ENCODE measurements at places on chromosomes 4 and X.

GRCh38 chr4:88449290-88449689 lies 7.6 kb upstream of the HERC5 start:
- no peak for DNase-seq

DNA sequence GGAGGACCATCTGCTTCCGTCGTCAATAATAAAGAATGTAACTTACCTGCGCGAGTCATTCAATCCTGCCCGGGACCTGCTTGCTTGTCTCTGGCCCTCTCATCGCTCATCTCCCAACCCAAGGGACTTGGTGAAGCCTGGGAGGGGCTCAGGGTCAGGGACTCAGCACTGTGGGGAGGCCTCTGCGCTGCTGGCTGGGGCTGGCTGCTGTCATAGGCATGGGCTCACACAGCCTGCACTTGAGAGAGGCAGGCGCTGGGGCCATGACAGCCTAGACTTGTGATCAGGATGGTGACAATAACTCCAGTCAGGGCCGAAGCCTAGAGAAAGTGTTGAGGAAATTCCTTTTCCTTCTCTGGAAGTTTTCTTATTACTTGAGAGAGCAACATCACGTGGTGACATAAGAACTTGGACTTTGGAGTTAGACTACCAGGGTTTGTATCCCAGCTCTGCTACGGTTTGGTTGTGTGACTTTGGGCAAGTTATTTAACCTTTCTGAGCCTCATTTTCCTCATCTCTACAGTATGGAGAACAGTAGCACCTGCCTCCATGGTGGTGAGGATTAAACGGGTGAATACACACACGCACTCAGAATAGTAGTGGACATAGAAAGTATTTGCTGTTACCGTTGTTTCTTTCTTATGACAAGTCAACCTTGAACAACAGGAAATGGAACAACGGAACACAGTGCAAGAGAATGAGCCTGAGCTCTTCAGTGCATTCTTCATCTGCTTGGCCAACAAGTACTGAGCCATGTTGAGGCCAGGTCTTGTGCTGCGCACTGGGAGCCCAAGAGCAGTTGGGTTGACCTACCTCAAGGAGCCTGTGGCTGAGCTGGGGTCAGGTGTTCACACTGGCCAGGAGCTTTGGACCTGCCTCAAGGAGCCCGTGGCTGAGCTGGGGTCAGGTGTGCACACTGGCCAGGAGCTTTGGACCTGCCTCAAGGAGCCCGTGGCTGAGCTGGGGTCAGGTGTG lies 60.5 kb downstream of the TBC1D14 start:
- no peak for DNase-seq

DNA sequence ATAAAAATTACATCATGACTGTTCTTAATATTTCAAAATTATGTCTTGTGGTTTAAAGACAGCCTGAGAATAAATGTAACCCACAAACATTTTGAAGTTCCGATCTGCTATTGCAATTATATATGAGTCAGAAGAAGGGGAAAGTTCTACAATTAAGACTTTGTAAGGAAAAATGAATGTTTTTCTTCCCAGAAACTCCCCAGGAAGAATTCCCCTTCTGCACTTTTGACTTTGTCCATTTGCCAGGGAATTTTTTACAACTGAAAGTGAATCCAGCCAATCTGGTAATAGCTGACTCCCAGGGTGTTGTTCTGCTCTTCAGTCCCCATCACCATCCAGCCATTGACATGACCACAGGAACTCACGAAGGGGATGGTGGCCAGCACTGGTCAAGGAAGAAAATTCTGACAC lies 61.6 kb upstream of the NOCT start:
- no peak for DNase-seq

GRCh38 chr4:184237612-184238011 lies 19.9 kb upstream of the ENPP6 start:
- no peak for DNase-seq

GRCh38 chr4:159027535-159027934 lies 75.3 kb upstream of the RAPGEF2 start:
- DNase-seq: no peak

- no peak for DNase-seq
Observed at GRCh38 chrX:138775517-138775916, 64.0 kb upstream of the FGF13 start.

DNA sequence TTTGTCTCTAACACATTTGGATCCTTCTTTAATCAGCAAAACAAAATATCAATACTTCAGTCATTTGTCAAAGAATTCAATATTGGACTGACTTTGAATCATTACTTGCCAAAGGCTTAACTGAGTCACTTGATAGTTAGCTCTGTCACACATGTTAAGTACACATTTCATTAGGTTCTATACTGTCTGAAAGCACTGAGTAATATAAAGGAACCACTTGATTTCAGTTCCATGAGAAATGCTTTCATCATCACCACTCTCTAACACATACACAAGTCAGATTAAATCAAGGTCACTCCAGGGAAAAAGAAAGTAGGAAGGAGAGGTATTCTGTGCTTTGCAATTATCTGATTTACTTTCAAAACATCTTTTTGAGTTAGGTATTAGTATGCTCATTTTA lies 1233.1 kb downstream of the C4orf33 start:
- no peak for DNase-seq

DNA sequence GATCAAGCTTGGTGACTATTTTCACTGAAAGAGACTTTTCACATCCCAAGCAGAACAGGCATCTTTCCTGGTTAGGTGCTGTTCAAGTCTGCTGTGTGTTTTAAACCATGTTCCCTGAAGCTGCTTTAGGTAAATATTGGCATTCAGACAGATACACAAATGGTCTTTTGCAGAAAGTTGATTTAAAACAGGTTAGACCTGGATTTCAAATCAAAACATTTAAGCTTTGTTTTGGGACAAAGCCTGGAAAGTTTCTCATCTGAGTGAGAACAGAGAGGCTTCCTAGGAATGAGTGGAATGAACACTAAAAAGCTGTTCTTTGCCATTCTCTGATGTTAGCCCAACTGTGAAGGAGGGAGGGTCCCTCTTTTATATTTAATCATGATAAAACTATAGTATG lies 10.1 kb downstream of the ANXA3 start:
- DNase-seq: no peak

DNA sequence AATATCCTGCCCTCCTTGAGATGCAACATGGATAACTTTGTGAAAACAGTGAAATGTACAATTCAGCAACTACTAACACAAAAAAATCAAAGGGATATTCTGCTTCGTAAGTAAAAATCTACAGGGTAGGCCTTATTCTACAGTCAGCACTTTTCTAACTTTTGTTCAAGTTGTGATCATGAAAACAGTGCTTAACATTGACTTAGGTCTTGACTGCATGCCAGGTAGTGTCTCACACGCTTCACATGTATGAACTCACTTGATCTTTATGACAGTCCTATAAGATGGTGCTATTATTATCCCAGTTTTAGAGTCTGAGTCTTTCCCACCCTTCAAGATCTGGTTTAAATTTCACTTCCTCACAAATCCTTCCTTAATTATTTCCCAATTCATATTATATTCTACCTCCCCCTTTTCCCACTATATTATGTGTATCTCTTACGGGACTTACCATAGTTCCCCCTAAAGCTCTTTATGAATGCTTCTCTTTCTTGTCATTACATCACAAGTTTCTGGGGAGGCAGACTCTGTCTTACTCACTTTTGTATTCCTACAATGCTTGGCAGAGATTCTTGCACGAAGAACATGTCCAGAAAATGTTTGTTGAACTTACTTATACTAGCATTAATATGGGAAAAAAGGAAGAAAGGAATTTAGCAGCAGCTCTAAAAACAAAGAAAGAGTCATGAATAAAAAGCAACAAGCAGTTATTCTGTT lies 179.8 kb downstream of the SCFD2 start:
- DNase-seq: no peak

- DNase-seq: no peak
Observed at GRCh38 chr4:149555799-149556198, 259.8 kb downstream of the IQCM start.

DNA sequence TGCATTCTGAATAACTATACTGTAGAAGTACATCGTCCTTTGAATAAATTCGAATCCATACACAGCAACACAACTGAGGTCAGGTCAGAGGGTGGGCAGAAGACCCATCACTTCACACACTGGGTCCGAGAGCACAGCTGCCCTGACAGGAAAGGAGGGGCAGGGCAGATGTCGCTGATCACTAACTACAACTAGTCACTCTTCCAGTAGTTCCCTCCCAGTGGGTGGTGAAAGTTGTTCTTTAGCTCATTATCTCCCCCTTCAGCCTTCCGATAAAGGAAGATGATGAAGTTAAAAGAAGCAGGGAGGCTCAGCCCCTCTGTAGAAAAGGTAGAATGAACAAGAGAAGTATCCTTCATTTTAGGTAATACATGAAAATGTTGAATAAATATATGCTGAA lies 278.9 kb downstream of the INPP4B start:
- DNase-seq: peak; percentile 35

DNA sequence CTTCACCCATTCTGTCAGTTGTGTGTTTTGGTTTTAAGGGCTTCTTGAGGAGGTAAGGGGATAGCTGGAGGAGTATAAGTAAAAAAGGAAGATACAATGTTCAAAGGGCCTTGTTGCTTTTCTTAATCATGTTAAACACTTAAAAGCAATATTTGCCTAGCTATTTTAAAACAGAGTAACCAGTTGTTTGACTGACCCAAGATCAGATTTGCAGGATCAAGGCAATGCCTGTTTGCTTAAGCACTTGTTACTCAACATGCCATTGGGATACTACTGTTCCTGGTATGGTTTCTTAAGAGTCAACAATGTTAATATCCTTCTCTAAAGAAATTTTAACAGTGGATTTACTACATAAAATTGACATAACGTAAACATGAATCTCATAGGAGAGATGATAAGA lies 2.6 kb downstream of the DCLK2 start:
- DNase-seq: no peak

- no peak for DNase-seq
Observed at GRCh38 chrX:107971636-107972035, 10.5 kb downstream of the TEX13B start.

- DNase-seq: no peak
Observed at GRCh38 chr4:181599134-181599533, 644.1 kb upstream of the TENM3 start.

DNA sequence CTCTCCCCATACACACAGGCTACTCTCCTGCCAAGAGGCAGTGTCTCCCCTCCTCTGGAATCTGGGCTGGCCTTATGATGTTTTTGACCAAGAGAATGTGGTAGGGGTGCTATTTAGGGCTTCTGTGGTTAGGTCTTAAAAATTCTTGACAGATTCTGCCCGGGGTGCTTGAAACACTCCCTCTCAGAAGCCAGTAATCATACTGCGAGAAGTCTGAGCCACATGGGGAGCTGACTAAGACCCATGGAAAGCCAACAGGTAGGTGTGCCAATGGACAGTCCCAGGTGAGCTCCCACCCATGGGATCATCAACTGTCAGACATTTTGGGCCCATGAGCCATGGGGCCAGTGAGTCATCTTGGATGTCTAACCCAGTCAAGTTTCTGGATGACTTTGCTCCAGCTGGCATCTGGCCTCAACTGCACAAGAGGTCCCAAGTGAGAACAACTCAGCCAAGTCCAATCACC lies 315.7 kb downstream of the FBXW7 start:
- DNase-seq: no peak

Data from iPS-NIHi11 (cell line).